ENCODE measurements at places on chromosomes 6 and 20. TPM values are rescaled to one million over a fixed set of nuclear protein-coding genes. Genes with fewer than 3 reads are reported as not detected.

DNA sequence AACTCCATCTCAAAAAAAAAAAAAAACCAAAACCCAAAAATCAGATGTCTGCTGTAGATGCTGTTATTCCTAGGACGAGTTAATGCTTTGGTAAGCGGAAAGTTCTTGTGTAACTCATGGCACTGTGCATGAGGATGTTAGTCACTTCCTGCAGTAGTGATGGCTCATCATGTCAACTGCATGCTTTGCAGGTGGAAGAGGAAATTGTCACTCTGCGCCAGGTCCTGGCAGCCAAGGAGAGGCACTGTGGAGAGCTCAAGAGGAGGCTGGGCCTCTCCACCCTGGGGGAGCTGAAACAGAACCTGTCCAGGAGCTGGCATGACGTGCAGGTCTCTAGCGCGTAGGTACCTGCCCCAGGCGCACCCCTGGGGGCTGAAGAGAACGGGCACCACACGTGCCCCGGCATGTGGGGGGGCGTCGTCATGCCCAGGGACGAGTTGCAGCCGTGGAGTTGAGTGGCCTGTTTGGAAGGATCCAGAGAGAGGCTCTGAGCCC is 8.5 kb downstream of the TPD52L2 start:
- no peak for DNase-seq
- H3K27me3 ChIP-seq = no peaks in the 10 kb centered on the region
- no peak overlapping the region for H3K4me3 ChIP-seq
- H3K27ac ChIP-seq = no peak overlapping the region

The HS3ST5 gene
- 1.1 TPM for total RNA-seq

DNA sequence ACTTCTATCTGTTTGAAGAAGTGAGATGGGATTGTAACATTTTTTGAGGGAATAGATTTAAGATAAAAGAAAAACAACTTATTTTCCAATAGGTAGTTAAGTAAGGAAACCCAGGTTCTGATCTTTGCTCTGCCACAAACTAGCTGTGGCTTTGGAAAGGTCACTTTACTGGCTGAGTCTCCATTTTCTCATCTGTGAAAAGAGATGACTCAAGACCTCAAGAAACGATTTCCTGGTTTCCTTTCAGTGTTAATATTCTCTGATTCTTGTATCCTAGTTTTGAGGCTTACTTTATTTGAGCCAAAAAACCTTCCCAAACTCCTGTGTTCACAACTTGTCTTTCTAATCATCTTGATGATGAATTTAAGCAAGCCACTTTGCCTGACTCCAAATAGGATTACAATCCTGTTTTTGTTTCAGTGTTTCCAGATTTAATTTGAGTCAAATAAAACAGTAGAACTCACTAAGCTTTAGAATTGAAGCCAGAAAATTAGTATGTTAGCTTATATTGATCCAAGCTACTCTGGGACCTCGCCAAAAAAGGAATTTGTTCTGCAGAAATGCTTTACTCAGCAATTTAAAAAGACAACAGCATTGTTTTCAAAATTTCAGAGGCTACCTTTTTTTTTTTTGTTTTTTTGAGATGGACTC is 51.1 kb downstream of the ENPP1 start:
- DNase-seq = no peak
- H3K27me3 ChIP-seq = no peaks in the 10 kb centered on the region
- H3K36me3 ChIP-seq = peaks cover 72% of the 10 kb centered on the region

- no peak overlapping the region for H3K4me3 ChIP-seq
- H3K27ac ChIP-seq = no peak overlapping the region
- DNase-seq = no peak
- H3K27me3 ChIP-seq = no peaks in the 10 kb centered on the region
- no peaks in the 10 kb centered on the region for H3K4me1 ChIP-seq
Measured at GRCh38 chr6:133399426-133399825, 158.3 kb downstream of the EYA4 start.

DNA sequence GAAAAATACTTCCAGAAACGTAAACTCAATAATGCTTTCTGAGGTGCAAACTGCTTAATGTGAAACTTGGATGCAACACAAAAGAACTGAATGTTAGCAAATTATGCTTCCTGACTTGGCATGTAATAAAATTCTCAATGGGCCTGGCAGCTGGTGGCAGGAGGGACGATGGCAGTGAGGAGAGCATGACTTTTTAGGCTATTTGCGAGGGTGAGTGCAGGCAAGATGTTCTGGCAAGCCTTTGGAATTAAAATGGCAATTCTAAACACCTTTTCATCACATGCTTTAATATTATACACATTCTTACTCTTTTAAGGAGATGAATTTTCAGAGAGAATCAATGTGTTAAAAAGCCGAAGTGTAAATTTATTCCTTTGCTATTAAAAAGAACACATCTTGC is 224.8 kb upstream of the CDH4 start:
- H3K27ac ChIP-seq = no peak overlapping the region
- H3K36me3 ChIP-seq = no peaks in the 10 kb centered on the region
- H3K27me3 ChIP-seq = no peaks in the 10 kb centered on the region
- no peak for DNase-seq
